ENCODE measurements at places on chromosomes 12 and 14.

- DNase-seq = no peak
Measured at GRCh38 chr14:57018065-57018464, 207.8 kb upstream of the OTX2 start.

- DNase-seq = peak; percentile 34
Measured at GRCh38 chr14:75469606-75470237, 41.9 kb downstream of the JDP2 start.

DNA sequence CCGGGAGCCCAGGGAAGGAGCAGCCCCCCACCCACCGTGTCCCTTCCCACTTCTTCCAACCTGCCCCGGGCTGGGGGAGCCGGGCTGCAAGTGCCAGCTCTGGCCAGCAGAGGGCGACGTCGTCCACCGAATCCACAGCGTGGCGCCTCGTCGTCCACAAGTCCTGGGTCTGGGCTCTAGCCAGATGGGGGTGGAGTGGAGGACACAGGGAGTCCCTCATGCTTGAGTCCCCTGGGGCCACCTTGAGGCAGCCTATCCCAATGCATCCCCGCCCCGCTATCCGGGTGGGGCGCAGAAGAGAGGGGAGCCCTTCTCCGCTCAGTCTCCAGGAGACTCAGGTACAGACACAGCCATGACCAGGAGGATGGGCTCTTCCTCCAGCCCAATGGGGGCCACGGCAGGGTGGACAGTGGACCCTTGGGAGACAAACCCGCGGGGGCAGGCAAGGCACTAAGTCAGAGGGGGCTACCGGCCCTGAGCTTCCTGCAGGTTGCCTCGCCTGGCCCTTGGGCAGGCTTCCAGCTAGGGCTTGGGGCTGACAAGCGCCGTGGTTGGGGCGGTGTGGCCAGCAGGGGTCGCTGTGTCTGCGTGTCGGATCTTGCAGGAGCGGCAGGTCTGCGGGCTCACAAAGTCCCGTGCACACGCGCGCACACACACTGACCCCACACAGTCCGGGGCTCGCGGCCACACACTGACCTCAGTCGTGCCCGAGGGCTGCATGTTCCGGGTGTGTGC lies 5.5 kb downstream of the AQP5 start:
- DNase-seq = peak; percentile 62

- no peak for DNase-seq
Measured at GRCh38 chr12:57796996-57797395, 14.4 kb downstream of the TSFM start.

DNA sequence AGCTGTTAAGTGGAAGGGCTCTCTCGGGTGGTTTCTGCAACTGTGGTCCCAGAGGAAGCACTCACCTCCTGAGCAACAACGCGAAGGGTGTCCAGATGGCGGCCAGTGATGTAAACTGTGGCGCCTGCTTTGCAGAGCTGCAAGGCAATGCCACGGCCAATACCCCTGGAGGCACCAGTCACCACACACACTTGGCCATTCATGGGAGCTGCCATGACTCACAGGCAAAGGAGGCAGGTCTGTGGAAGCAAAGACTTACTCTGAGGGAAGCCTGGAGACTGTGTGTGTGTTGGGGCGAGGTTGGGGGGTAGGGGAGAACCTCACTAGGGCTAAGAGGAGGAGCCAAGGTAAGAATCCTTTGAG lies 707 bp downstream of the DHRS1 start:
- DNase-seq = no peak

DNA sequence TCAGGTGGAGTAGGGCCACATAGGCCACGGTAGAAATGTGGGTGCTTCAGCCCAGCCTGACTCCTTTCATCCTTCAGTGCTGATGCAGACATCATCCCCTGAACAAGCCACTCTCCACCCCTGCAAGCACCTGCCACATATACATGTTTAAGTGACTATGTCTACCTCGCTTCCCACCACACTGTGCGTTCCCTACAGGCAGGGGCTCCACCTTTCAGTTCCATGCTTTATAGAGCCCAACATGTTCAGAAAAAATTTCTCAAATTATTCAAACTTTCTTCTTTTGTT lies 11.6 kb downstream of the SLC7A7 start:
- DNase-seq = no peak

DNA sequence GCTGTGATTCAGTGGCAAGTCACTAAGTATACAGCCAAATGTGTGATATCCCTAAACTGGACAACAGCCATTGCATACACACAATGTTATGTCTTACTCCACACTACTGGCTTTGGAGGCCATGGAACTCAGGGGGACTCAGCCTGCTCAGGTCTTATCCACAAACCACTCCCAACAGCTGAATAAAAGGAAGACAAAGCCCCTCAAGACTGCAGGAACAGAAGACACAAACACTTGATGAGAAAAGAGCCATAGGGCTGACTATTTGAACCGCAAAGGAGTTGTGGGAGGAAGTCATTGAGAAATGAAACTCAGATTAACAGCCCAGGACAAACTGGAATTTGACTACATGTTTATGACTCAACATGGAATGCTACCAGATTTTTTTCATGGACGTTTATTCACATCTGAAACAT lies 40.9 kb downstream of the PTGER2 start:
- no peak for DNase-seq

- DNase-seq = no peak
Measured at GRCh38 chr12:25775968-25776367, 182.5 kb upstream of the RASSF8 start.
